ENCODE measurements at places on chromosomes 13 and 19.

DNA sequence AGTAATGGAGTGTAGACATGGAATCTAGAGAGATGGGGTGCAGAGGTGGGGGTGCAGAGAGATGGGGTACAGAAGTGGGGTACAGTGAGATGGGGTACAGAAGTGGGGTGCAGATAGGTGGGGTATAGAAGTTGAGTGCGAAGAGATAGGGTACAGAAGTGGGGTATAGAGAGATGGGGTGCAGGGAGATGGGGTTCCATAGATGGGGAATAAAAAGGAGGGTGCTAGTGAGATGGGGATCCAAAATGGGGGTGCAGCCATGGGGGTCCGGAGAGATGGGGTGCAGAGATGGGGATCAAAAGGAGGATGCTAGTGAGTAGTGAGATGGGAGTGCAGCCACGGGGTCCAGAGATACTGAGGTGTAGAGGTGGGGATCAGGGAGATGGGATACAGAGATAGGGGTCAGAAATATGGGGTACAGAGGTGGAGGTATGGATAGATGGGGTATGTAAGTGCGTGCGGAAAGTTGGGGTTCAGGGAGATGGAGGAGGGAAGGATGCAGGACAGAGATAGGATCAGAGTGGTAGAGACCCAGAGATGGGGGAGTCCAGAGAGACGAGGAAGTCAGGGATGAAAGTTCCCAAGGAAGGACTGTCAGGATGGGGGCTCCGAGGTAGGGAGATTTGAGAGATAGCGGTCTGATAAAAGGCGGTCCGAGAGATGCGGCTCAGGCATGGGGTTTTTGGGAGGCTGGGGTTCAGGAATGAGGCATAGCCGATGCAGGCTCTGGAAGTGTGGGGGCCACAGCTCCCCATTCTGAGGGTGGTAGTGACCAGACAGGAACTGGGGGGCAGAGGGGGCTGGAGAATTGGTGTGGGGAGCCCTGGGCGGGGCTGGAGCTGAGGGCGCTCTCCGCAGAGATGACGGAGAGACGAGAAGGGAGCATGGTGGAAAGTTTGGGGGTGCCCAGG, 3.4 kb downstream of the PALM3 start:
- no peak for DNase-seq

DNA sequence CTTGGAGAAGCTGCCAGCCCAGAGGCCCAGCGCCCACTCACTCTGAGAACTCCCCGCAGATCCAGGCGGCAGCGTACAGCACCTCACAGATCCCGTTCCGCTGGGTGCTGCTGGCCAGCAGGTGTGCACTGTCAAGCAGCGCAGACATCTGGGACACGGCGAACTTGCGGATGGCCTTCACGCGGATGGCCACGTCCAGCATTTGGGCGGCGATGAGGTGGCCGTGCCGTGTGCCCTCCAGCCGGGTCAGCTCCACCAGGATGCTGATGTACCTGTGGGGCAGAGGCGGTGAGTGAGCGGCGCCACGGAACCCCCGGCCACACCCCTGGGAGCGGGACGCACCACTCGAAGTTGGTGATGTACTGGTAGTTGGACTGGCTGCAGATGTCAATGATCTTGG, 24.1 kb downstream of the IZUMO4 start:
- no peak for DNase-seq

DNA sequence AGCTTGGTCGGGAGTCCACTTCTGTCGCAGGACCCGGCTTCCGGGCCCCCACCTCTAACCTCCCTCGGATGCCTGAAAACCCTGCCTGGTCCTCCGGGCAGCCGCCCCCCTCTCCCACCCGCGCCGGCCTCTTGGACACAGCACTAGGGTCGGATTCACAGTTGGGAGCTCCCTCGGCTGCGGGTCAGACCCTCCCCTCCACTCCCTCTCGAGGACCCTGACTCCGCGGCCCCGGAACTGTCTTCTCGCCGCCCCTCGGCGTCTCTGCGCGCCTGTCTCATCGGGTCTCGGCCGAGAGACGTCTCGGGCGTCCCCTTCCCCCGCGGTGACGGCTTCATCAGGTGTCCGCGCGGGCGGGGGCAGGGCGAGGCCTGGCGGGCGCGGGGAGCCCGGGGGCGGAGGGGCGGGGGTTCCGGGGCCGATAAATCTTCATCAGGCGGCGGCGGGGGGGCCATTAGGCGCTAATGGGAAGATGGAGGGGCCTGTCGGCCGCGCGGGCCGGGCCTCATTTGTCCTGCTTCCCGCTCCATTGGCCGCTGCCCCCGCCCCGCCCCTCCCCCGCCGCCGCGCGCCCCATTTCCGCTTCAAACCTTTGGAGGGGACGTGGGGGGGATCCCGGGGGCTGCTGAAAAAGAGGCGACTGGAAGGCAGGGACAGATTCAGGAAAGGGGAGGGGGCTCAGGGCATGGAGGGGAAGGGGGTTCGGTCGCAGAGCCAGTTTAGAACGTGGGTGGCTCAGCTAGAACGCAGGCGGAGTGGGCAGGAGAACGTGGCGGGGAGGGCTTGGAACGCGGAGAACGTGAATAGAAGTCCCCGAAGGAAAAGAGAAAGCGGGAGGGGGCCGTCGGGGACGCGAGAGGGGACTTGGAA, 11.8 kb upstream of the ERFL start:
- peak; percentile 61 for DNase-seq

DNA sequence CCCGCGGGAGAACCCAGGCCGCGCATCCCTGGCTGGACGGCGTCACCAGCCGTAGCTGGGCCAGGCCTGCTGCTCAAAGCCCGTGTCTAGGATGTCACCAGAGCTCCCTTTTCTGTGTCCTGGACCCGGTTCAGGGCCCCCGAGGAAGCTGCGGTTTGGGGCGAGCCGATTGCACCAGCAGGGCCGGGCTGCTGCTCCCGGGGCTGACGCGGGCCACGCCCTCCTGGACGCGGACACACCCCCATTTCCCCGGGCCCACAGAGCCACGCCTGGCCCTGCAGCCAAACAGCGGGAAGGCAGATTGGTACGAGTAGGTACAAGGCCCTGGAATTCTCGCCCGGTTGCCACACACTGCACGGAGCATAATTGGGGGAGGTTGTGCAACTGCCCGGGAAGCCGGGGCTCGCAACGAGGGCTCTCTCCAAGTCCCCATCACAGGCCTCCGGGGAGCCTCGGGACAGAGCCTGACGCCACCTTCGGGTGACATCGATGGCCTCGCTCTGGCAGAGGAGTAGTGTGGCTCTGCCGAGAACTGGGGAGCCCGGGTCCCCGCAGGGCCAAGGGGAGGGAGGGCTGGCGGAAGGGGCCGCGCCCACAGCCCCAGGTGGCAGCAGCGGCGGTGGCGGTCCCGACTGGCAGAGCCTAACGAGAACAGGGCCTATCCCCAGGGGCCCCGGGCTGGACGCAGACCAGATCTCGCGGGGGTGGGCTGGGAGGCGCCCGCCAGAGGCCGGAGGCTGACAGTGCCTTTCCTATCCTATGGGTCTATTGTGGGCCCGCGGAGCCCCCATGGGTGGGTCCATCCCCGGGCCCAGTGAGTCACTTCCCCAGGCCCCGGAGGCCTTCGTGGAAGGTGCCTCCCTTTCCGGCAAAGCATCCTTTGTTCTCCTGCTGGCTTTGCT, 23.5 kb downstream of the KCTD15 start:
- DNase-seq: peak; percentile 53

- DNase-seq: no peak
Observed at GRCh38 chr13:27201661-27202060, 30.1 kb upstream of the USP12 start.

DNA sequence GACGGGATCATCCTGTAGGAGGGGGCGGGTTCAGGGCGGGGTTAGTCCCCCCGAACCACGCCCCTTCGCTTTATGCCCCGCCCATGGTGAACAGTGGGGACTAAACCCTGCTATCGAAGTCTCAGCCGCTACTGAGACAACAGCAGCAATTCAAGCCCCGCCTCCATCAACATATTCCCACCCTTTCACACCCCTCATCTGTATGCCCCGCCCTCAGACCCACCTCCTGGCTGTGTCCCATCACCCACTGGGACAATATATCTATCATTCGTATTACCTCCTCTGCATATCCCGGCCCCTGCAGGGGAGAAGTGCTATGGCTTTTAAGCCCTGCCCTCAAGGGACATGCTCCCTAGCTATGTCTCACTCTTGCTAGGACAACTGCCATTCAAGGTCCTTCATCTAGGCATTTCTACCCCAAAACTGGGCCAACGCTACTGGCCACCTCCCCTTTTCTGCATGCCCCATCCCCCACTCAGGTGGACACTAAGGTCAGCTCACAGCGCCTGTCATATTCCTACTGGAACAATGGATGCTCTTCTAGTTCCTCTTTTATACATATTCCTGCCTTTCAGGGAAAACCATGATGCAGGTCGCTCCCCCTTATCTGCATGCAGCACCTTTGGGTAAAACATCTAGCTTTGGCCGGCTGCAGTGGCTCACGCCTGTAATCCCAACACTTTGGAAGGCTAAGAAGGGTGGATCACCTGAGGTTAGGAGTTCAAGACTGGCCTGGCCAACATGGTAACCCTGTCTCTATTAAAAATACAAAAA, 11.9 kb downstream of the LRFN1 start:
- no peak for DNase-seq

- no peak for DNase-seq
Observed at GRCh38 chr13:74732736-74733385, 598.7 kb upstream of the KLF12 start.

Measured in activated naive CD4-positive, alpha-beta T cell treated with anti-CD3 and anti-CD28 coated beads, Interleukin-2, amount 50 U/mL, for 16 hours (primary cell).